Heart right ventricle (tissue), 16 donors: ENCODE measurements at places on chromosomes 5 and 9. TPM values are rescaled to one million over a fixed set of nuclear protein-coding genes. Genes with fewer than 3 reads are reported as not detected.

The OR13J1 gene
- not detected for total RNA-seq

DNA sequence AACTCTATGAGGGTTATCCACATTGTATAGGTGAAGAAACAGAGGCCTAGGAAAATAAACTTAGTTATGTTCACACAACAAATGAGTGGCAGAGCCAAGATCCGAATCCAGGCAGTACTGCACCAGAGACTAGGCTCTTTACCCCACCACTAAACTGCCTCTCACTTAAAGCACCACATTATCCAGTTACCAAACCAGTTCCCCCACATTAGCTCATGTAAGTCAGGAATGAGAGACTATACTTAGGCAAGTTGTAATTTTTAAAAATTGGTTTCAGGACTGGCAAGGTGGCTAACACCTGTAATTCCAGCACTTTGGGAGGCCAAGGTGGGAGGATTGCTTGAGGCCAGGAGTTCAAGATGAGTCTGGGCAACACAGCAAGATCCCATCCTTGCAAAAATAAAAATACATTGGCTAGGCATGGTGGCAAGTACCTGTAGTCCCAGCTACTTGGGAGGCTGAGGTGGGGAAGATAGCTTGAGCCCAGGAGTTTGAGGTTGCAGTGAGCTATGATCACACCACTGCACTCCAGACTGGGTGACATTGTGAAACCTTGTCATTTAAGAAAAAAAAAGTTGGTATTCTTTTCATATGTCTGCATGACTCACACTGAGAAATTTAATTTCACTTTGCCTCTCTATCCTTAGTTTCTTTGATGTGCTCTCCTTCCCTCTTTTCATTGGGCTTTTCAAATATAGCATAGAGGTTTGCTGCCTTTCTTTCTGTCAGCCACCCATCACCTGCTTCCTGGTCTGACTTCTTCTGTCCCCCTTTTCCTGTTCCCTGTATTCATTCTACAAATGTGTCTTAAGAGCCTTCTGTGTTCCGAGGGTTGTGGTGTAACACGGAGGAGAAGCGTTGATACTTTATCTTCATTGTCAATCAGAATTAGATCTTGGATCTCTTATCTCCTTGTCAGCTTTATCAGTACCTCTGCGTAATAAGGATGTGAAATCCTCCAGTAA is 64.7 kb downstream of the ERMP1 start:
- no peak for DNase-seq

- DNase-seq, result no peak
Observed at GRCh38 chr9:123478160-123478559, 122.2 kb downstream of the CRB2 start.

The CYLC2 gene
- not detected for total RNA-seq
